ENCODE measurements at places on chromosomes 13 and 19. TPM values are rescaled to one million over a fixed set of nuclear protein-coding genes. Genes with fewer than 3 reads are reported as not detected.

DNA sequence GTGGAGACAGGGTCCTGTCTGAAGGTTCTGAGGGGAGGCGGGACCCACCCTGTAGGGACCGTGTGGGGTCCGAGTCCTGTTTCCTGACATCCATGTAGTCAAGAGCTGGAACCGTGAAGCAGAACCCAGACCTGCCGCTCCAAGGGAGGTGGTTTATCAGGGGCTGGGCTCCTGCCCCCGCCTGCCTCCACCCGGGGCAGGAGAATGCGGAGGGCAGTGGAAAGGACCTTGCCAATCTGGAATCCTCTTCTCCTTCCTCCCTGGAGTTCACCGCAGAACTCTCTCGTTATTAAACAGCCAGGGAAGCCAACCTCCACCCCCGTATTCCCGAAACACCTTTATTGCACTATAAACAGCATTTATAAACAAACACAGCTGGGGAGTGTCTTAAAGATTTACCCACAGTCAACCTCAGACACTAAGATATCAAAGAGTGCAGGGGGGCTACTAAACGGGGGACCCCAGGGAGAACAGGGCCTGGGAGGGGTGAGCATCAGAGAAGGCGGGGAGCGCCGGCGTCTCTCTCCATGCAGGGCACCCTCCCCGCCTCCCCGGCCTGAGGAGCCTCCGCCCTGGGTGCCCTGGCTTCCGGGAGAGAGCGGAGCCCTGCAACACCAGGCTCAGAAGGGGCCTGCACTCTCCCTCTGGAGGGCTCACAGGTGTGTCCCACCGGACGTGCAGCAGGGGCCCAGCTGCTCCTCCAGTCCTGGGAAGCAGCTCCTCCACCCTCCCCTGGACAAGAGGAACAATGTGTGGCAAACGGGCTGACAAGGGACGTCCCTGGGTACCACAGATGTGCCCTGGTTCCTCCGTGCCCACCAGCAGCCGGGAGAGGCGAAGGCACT is 3.6 kb downstream of the C2CD4C start:
- H3K4me3 ChIP-seq, result no peak overlapping the region
- no peaks in the 10 kb centered on the region for H3K36me3 ChIP-seq
- peaks cover 5% of the 10 kb centered on the region for H3K4me1 ChIP-seq

GRCh38 chr13:92265408-92265807 is 867.0 kb downstream of the GPC5 start:
- no peak overlapping the region for H3K4me3 ChIP-seq
- no peak for DNase-seq
- no peaks in the 10 kb centered on the region for H3K4me1 ChIP-seq
- no peaks in the 10 kb centered on the region for H3K27me3 ChIP-seq
- H3K27ac ChIP-seq, result no peak overlapping the region

DNA sequence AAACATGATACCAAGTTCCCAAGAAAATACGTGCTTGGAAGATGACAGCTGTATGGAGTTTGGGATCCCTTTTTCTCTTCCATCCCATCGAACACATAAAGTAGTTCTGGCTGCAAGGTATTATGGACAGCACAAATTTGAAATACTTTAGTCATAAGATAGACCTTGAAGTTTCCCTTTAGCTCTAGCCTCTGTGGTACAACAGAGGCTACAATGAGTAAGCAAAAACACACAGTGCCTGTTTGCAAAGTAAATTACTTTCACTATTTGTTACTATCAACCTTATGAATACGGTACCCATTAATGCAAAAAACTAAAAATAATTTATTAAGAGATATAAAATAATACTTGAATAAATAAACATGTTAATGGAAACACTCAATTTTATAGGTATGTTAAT is 21.0 kb upstream of the LRCH1 start:
- no peak overlapping the region for H3K4me3 ChIP-seq
- H3K4me1 ChIP-seq, result no peaks in the 10 kb centered on the region
- DNase-seq, result no peak

DNA sequence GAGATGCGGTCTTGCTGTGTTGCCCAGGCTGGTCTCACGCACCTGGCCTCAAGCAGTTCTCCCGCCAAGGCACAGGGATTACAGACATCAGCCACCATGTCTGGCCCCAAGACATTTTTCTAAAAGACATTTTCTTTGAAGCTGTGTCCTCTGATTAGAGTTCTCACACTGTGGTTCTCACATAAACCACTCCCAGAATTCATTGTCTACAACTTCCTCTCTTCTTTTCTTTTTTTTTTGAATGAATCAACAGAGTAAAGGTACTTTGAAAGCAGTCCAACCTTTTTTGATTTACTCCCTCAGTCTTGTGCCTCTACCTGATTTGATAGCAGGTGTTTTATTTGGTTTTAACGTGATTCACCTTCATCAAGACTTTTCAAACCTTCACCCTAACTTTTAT is 14.3 kb upstream of the SHD start:
- H3K4me3 ChIP-seq, result no peak overlapping the region
- no peaks in the 10 kb centered on the region for H3K27me3 ChIP-seq
- no peaks in the 10 kb centered on the region for H3K36me3 ChIP-seq
- no peak overlapping the region for H3K27ac ChIP-seq

GRCh38 chr13:110338441-110339101 is 31.5 kb downstream of the COL4A2 start:
- peak overlapping the region; percentile 69 for H3K27ac ChIP-seq
- H3K36me3 ChIP-seq, result no peaks in the 10 kb centered on the region
- DNase-seq, result no peak

DNA sequence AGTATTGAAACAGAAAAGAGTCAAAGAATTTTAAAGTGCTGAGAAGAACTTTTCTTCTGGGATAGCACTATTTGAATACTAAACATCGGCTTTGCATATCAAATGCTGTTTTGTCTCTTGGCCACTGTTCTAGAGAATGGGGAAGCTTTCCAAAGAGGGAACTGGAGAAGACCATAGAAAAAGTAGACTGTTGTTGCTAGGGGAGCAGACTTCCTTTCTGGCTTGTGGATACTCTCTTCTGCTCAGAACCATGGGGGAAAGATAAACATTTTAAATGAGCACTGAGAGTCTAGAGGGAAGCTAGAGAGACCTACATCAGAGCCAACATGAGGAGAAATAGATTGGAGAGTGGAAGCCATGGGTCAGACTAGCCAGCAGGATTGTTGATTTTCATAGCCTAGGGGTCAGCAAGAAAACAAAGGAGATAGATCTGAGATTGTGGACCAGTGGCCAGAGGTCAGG is 315.7 kb downstream of the KCTD12 start:
- H3K27me3 ChIP-seq, result no peaks in the 10 kb centered on the region
- no peaks in the 10 kb centered on the region for H3K4me1 ChIP-seq
- H3K4me3 ChIP-seq, result no peak overlapping the region
- H3K36me3 ChIP-seq, result no peaks in the 10 kb centered on the region
- DNase-seq, result no peak
- H3K27ac ChIP-seq, result no peak overlapping the region

WDR87 gene
- not detected for total RNA-seq

SRRM5 gene
- total RNA-seq, result 0.57 TPM

OR7A5 gene
- total RNA-seq, result not detected
